ENCODE measurements at places on chromosomes 2 and 18. TPM values are rescaled to one million over a fixed set of nuclear protein-coding genes. Genes with fewer than 3 reads are reported as not detected.

GKN2 gene
- total RNA-seq = not detected

DNA sequence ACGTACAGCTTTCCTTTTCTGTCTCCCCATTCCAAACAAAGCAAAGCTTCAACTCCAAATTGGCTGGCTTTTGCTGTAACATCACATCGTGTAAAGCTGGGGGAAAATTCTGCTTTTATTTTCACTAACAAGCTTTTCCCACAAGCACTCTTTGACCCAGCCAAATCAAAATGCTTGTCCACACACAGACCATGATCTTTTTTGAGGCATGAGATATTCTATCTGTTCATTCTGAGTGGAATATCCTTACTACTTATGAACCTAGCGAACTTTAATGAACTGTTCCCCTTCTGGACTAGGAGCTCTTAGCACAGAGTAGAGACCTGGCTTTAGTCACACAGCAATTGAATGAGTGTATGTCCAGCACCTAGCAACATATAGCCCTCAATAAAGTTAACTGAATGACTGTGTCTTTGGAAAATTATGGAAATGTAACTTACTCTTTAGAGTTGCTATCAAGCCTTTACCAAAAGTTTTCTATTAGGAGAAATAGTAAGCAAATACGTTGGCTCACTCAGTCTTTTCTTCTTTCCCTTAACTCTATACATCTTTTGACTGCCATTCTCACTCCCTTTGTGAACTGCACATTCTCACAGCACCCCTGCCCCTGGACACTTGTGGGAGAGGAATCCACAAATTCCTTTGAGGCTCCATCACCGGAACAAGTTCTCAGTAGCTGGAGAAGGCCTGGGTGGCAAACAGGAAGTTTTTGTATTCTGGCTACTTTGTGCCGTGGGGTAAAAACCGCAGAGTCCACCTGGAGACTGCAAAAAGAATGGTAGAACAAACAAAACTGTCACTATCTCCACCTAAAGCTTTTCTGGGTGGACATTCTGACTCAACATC lies 1.3 kb upstream of the UBE2E3 start:
- DNase-seq = no peak

CD302 gene
- total RNA-seq = 2.5 TPM

- no peak for DNase-seq
These were observed 78.4 kb downstream of the KANSL1L start for GRCh38 chr2:210092791-210093190.

CAPN14 gene
- 1.4 TPM for total RNA-seq

ACADL gene
- 9.2 TPM for total RNA-seq

DNA sequence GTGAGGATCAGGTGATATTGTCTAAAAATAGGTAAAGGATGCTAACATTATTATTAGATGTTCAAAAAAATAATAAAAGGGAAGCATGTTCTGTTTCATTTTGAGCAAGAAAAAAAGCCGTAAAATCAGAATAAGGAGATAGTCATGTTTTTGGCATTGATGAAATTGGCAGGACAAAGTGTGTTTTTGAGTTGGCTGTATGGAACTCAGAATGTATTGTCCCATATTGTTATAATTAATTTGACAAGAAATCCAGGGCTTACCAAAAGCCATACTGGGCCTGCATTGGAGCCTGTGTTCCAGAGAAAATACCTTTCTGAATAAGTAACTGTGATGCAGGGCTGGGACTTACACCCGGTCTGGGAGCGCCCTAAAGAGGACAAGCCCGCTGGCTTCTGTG lies 232.0 kb downstream of the AGAP1 start:
- no peak for DNase-seq

GRCh38 chr2:108906403-108907077 lies 82.5 kb downstream of the EDAR start:
- DNase-seq = no peak
